ENCODE measurements at places on chromosomes 11 and 22. TPM values are rescaled to one million over a fixed set of nuclear protein-coding genes. Genes with fewer than 3 reads are reported as not detected.

DNA sequence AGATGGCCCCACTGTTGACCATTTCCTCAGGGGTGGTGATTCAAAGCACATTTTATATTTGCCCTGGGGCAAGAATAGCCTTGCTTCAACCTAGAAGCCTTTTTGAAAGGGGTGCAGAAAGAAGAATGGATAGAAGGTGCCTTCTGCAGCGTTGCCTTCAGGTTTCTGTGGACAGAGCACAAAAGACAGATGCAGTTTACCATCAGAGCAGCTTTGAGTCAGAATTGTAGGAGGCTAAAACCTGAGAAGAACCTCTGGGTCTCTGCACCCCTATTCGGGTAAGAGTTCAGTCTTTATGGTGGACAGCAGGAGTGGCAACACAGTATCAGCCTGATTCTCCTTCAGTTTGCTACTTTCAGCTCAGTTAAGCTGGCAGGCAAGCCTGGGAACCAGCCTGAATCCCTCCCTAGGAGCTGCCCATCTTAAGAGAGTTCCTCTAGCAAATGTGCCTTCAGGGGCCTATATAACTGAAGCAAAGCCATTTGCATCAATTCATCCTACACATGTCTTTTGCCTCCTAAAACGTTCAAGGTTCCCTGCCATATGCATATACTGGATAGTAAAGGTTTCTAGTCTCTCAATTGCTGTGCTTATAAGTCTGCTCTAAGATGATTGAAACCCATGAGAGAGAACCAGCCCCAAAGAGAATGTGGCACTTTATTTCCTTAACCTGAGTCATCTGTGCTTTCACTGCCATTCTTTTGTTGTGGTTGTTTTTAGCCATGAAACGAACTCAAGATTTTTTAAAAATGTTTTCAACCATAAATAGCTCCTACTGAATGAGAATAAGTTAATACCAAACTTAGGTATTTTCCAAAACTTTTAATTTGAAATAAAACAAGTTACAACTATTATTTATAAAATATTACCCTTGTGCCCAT is 123.0 kb downstream of the TRIM44 start:
- H3K27ac ChIP-seq = no peak overlapping the region
- H3K4me3 ChIP-seq = no peak overlapping the region
- no peaks in the 10 kb centered on the region for H3K36me3 ChIP-seq

- no peaks in the 10 kb centered on the region for H3K27me3 ChIP-seq
- no peak overlapping the region for H3K4me3 ChIP-seq
- no peaks in the 10 kb centered on the region for H3K4me1 ChIP-seq
- no peaks in the 10 kb centered on the region for H3K36me3 ChIP-seq
These were observed 12.9 kb downstream of the ZNF74 start for GRCh38 chr22:20406686-20407408.

DNA sequence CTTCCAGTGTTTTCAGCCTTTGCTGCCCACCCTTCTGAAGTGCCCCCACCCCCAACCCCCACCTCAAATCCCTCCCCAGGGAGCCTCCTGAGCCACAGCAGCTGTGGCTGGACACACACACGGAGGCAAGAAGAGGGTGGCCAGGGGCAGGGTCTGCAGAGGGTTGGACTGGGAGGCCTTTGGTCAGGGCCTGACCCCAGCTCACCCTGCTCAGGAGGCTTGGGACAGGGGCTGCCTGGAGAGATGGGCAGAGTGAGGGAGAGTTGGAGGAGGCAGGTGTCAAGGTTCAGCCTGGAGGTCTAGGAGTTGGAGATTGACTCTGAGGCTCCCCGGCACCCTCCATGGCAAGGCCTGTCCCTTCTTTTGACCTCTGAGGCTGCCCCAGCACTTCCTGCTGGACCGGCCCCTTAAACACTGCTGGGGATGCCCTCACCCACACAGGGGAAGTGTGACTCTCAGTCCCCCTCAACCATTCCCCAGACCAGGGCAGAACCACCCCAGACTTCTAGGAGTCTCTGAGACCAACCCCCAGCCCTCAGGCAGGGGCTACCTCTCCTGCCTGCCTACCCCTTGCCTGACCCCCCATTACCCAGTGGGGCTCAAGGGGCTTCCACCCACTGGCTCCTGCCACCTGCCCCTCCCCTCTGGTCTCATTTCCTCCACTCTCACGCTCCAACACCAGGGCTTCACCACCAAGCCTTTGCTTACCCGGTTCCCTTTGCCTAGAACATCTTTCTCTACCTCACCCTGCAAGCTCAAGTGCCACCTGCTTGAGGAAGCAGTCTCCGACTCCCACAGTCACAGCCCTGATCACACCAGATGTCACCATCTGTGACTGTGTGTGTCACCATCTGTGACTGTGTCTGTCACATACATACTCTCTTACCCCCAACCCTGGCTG is 8.6 kb downstream of the ARAP1 start:
- no peak overlapping the region for H3K4me3 ChIP-seq
- no peak for DNase-seq
- peaks cover 17% of the 10 kb centered on the region for H3K4me1 ChIP-seq
- no peaks in the 10 kb centered on the region for H3K36me3 ChIP-seq
- no peaks in the 10 kb centered on the region for H3K27me3 ChIP-seq
- no peak overlapping the region for H3K27ac ChIP-seq

GRCh38 chr11:107583629-107584195 is 7.2 kb upstream of the ELMOD1 start:
- no peaks in the 10 kb centered on the region for H3K4me1 ChIP-seq
- H3K4me3 ChIP-seq = no peak overlapping the region

DNA sequence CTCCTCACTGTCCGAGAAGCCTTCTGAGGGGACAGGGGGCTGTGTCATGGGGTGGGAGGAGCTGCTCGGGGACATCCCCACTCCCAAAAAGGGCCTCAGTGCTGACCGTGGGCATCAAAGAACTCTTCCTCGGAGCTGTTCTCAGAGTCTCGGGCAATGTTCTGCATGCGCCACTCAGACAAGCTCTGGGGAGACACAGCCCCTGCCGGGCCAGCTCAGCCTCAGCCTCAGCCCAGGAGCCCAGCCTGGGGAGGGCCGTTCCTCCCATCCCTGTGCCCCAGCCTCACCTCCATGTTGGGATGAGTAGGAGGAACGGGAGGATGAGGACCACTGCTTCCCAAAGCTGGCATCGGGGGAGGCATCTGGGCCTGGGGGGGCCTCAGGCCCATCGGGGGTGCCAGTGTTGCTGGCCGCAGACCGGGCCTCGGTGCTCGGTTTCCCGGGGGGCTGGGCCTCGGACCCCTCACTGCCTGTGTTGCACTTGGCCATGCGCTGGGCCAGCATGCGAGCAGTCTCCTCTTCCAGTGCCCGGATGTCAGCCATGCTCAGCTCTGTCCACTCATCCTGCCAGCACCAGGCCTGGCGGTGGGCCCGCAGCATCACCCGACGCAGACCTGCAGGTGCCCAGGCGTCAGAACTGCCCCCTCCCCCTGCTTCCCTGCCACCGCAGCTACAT is 5.2 kb downstream of the PITPNM1 start:
- H3K27ac ChIP-seq = no peak overlapping the region
- no peak for DNase-seq
- no peak overlapping the region for H3K4me3 ChIP-seq

- H3K36me3 ChIP-seq = no peaks in the 10 kb centered on the region
- no peaks in the 10 kb centered on the region for H3K4me1 ChIP-seq
- no peak overlapping the region for H3K4me3 ChIP-seq
These were observed 48.6 kb downstream of the TRIM29 start for GRCh38 chr11:120089036-120090001.

- no peak overlapping the region for H3K27ac ChIP-seq
- DNase-seq = no peak
- no peaks in the 10 kb centered on the region for H3K36me3 ChIP-seq
- H3K4me1 ChIP-seq = peaks cover 8% of the 10 kb centered on the region
- no peak overlapping the region for H3K4me3 ChIP-seq
- no peaks in the 10 kb centered on the region for H3K27me3 ChIP-seq
These were observed 12.0 kb upstream of the MUC6 start for GRCh38 chr11:1048375-1049070.

DNA sequence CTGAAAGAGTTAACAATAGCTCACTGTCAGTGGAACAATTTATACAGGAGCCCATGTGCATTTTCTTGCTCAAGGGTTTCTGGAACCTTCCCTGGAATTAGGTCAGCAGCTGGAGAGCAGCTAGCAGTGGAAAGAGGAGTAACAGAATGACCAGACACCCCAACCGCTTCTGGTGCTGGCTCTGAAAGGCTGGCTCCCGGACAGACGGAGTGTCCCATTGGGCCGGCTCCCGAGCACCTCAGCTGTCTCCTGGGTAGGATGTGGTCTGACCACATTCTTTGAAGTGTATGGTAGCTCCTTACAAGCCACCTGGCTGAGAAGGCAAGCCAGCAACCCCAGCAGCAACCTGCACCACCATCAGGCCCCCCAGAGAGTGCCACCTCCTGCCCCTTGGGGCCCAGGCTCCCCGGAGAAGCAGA is 44.7 kb downstream of the ABTB2 start:
- no peaks in the 10 kb centered on the region for H3K27me3 ChIP-seq
- no peak for DNase-seq
- no peak overlapping the region for H3K4me3 ChIP-seq
- no peaks in the 10 kb centered on the region for H3K36me3 ChIP-seq

DNA sequence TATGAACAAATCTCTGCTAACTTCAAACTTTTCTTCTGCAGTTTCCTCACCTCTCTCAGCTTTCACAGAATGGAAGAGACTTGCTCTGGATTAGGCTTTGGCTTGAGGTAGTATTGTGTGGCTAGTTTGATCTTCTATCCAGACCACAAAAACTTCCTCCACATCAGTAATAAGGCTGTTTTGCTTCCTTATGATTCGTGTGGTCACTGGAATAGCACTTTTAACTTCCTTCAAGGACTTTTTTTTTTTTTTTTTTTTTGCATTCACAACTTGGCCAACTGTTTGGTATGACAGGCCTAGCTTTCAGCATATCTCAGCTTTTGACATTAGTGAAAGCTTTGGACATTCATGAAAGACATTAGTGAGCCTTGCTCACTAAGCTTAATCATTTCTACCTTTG is 47.5 kb upstream of the LRRC55 start:
- no peak overlapping the region for H3K27ac ChIP-seq
- H3K36me3 ChIP-seq = no peaks in the 10 kb centered on the region
- no peaks in the 10 kb centered on the region for H3K27me3 ChIP-seq
- H3K4me3 ChIP-seq = no peak overlapping the region
- H3K4me1 ChIP-seq = no peaks in the 10 kb centered on the region

DNA sequence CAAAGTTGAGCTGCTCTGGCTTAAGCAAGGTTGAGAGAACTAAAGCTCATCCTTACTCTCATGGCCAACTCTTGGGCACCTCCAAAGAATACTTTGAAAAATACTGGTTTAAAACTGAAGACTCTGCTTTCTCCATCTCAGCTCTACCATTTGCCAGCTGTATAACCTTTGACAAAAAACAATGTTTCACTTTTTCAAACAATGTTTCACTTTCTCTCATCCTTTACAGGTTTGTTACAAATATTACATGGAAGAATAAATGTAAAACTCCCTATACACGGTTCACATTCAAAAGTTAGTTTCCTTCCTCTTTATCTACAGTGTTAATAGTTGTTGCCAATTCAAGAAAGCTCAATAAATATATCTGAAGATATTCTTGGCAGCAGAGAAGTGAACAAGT is 19.2 kb downstream of the AMBRA1 start:
- H3K27me3 ChIP-seq = no peaks in the 10 kb centered on the region
- no peak overlapping the region for H3K4me3 ChIP-seq
- no peaks in the 10 kb centered on the region for H3K36me3 ChIP-seq
- DNase-seq = no peak
- no peak overlapping the region for H3K27ac ChIP-seq

- H3K27ac ChIP-seq = no peak overlapping the region
- no peak for DNase-seq
- H3K4me3 ChIP-seq = no peak overlapping the region
- no peaks in the 10 kb centered on the region for H3K36me3 ChIP-seq
- H3K27me3 ChIP-seq = no peaks in the 10 kb centered on the region
These were observed 67.4 kb downstream of the SCUBE1 start for GRCh38 chr22:43275545-43276317.

- H3K27ac ChIP-seq = no peak overlapping the region
- peaks cover 11% of the 10 kb centered on the region for H3K27me3 ChIP-seq
- H3K4me1 ChIP-seq = no peaks in the 10 kb centered on the region
- DNase-seq = no peak
These were observed 134.8 kb upstream of the NTM start for GRCh38 chr11:131235328-131236298.

DNA sequence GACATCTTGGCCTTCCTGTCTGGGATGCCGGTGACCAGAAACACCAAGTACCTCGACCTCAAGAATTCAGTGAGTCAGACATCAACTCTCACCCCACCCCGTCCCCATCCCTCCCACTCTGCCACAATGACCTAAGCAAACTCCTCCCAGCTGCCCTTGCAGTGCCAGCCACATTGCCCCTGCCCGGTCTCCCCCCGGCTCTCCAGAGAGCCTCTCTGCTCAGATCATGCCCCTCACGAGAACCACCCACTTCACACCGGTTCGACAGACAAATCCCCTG is 23.6 kb upstream of the MYRF start:
- no peak overlapping the region for H3K27ac ChIP-seq
- no peaks in the 10 kb centered on the region for H3K36me3 ChIP-seq
- DNase-seq = no peak
- peaks cover 21% of the 10 kb centered on the region for H3K4me1 ChIP-seq

DNA sequence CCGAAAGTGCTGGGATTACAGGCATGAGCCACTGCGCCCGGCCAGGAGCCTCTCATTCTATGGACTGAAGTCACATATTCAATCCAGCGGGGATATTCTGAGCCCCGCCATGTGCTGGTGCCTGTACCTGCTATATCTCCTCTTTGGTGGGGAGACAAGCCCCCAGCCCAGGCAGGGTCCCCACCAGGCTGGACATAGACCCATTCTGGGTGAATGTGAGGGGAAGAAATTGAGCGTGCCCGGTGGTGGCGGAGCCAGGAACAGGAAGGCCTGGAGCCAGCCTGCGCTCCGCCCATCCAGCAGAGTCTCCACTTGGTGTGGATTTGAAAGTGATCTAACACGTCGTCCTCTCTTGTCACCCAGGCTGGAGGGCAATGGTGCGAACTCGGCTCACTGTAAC is 38.0 kb upstream of the CSNK1E start:
- no peak for DNase-seq
- no peak overlapping the region for H3K4me3 ChIP-seq
- H3K27me3 ChIP-seq = no peaks in the 10 kb centered on the region
- no peaks in the 10 kb centered on the region for H3K4me1 ChIP-seq

DNA sequence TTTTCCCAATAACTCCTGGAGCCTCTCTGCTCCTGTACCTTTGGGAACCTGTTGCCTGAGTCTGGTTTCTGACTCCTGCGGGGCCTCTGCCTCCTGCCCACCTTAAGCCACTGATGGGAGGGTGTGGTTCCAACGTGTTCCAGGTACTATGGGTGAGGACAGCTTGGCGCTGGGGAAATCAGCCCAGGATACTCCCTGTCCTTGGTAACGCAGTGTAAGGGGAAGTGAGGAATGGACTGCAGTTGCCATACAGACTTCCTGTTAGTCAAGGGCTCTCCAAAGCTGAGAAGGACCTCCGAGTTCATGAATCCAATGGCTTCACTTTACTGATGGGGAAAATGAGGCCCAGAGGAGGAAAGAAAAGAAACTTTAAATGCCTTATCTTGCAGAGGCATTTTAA is 1.2 kb upstream of the MARK2 start:
- no peak overlapping the region for H3K4me3 ChIP-seq
- DNase-seq = no peak
- no peaks in the 10 kb centered on the region for H3K27me3 ChIP-seq
- H3K27ac ChIP-seq = peak overlapping the region; percentile 84
- no peaks in the 10 kb centered on the region for H3K36me3 ChIP-seq

The MUC15 gene
- not detected for total RNA-seq

The MPEG1 gene
- 0.08 TPM for total RNA-seq

The CDON gene
- total RNA-seq = 17.1 TPM

The CSNK2A3 gene
- 2.6 TPM for total RNA-seq

The KCNK4 gene
- total RNA-seq = 1.1 TPM

The SCGB1A1 gene
- total RNA-seq = 1.1 TPM

The PARVG gene
- 0.21 TPM for total RNA-seq

The ARFGAP2 gene
- total RNA-seq = 61.4 TPM

The FGF4 gene
- total RNA-seq = not detected

The CLP1 gene
- total RNA-seq = 17.7 TPM

The SCUBE2 gene
- 2.8 TPM for total RNA-seq

The RPLP2 gene
- 3,468 TPM for total RNA-seq

The MMP11 gene
- 3.0 TPM for total RNA-seq

The OR4A16 gene
- total RNA-seq = not detected
